ENCODE measurements at places on chromosomes 12 and 14.

DNA sequence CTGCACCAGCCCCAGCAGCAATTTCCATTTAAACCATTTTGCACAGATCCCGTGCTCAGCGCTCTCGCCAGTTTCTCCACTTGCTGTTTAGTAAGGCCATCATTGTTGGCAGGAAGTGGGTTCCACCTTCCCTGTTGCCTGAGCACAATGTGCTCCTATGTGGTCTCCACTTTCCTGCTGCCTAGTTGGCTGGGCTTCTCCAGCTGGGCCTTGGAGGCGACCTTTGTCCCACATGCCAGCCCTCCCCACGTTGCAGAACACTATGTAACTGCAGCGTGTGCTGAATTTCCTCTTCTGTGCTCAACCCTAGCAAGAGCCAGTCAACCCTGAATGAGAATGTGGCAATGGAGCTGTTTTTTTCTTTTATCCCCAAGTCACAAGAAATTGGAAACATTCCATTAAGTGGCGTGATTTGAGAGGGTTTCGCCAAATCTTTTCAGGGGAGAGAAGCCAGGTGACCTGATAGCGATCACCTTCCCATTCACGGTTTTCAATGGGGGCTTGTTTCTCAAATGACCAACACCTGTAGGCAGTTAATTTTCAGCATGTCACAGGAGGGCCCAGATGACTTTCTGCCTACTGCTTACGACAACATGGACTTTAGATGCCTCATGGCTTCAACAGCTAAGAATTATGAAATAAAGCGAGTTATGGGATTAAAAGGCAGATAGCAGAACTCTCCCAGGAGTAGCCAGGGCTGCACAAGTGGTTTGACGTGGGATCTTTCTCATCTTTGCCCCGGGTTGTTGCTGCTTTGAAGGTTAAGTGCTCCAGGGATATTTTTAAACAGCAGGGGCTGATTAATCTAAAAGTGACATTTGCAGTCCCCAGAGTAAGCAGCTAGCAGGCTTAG, at the start of gene ACACB:
ACACB (plus strand) TSS at position 830 of the 853 bp plus-strand sequence. CDS start 22,819 bp downstream, outside the sequence.
- no peak for DNase-seq

DNA sequence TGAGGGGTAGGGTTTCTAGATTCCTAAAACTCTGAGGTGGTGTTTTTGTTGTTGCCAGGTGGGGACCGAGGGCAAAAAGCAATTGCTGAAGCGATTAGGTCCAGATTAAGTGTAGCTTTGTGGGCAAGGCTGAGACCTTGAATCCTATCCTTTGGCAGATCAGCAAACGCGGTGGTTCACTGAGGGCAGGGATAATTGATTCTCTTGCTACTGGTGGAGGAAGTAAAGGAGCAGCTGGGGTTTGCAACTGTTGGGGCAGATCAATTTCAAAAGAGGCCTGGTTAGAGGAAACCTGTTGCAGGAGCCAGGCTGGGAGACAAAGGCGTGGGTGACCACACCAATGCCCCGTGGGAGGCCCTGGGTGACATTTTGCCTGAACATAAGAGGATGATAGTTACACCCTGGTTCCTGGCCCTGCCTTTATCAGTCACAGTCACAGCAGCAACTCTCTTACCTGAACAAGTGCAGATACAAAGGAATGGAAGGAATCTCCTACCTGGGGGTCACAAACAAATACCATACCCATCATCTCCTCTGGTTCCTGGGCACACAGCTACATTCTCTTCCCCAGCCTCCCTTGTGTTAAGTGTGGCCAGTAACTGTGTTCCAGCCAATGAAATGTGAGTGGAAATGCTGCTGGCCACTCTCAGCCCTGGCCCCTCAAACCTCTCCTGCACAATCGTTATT, 43.3 kb upstream of the RASSF3 start:
- DNase-seq: no peak

DNA sequence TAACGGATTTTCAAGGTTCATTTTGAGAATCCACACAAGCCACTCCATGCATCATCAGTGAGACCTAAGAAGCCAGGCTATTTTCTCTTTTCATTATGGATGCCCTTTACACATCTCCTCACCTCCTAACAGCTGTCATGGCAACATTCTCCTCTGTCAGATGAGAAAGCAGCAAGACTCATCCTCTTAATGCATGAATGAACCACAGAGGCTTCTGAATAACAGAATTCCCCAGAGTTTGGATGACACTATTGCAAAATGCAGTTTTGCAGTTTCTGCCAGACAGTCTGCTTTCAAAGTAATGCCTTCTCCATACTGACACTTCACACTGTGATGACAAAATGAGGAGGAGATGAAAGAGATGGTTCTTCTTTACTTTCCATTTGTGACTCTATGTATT, 286.7 kb upstream of the GRIP1 start:
- DNase-seq: no peak

GRCh38 chr12:104485651-104486362, 29.1 kb downstream of the CHST11 start:
- no peak for DNase-seq

DNA sequence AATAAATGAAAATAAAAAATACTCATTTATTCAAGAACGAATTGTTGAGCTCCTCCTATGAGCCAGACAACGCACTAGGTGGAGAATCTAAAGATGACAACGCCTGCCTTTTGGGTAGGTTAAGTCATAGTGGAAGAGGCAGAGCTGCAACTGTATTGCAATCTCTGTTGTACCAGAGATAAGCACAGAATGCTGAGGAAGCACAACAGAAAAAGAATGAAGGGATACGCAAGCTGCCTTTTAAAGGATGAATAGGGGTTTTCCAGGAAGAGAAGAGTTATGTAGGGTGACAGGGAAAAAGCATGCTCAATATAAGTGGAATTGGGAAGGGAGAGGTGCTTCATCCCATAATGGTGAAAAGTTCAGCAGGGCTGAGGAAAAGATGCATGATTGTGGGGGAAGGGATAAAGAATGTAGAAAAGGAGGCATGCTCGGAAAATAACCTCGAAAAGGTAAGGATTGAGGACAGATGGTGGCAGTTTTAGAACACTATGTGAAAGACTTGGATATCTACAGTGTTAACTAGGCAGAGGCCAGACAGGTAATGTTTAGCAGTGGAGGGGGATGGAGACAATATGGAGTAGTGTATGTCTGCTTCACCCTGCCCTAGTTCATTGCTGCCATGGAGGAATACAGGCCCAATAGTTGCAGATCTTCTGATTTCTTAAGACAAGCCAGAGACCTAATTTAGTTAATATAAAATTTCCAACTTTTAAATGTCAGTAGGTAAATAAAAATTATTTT, 63.9 kb upstream of the DUSP6 start:
- no peak for DNase-seq

GRCh38 chr12:51028126-51028812, 2.1 kb upstream of the SLC11A2 start:
- DNase-seq: no peak

GRCh38 chr12:11730299-11731041, 81.0 kb downstream of the ETV6 start:
- no peak for DNase-seq
